ENCODE measurements at places on chromosomes 3 and 15.

GRCh38 chr3:71360180-71360579 lies 223.3 kb downstream of the FOXP1 start:
- DNase-seq: no peak

- DNase-seq: no peak
Observed at GRCh38 chr15:41891946-41892345, 1.9 kb downstream of the SPTBN5 start.

GRCh38 chr15:73694419-73694818 lies 10.2 kb downstream of the CD276 start:
- no peak for DNase-seq

DNA sequence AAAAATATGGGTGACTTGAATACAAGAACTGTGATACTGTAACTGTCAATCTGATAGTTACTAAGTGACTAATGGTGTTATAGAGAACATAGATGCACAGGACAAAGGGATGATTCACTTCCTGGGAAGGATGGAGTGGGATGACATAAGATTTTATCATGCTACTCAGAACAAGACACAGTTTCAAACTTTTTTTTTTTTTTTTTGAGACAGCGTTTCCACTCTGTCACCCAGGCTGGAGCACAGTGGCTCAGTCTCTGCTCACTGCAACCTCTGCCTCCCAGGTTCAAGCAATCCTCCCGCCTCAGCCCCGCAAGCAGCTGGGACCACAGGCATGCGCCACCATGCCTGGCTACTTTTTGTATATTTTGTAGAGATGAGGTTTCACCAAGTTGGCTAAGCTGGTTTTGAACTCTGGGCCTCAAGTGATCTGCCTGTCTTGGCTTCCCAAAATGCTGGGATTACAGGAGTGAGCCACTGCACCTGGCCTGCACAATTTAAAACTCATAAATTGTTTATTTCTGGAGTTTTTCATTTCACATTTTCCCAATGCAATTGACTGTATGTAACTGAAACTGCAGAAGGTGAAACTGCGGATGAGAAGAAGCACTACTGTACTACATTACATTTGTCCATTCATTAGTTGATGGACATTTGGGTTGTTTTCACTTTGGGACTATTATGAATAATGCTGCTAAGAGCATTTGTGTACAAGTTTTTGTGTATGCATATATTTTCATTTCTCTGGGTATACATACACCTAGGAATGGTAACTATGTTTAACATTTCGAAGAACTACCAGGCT lies 40.6 kb downstream of the ADIPOQ start:
- DNase-seq: no peak

GRCh38 chr3:142239421-142239820 lies 14.0 kb upstream of the GK5 start:
- no peak for DNase-seq

DNA sequence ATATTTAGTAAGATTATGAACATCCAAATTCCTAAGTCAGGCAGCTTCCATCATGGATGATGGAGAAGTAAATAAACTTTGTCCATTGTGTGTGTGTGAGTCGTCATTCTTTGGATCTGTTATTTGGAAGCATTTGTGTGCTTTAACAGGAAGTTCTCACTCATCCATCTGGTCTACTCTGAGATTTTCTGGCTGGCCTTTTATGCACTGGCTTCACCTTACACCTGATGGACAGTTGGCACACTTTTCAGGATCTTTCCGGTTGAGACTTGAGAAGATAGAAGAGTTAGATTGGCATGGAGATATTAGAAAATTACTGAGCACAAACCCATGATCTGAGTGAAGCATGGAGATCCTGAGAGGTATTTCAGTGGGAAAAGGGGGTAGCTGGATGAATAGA lies 12.6 kb downstream of the SYNPR start:
- DNase-seq: no peak

GRCh38 chr15:39447346-39447745 lies 133.5 kb upstream of the THBS1 start:
- DNase-seq: no peak

DNA sequence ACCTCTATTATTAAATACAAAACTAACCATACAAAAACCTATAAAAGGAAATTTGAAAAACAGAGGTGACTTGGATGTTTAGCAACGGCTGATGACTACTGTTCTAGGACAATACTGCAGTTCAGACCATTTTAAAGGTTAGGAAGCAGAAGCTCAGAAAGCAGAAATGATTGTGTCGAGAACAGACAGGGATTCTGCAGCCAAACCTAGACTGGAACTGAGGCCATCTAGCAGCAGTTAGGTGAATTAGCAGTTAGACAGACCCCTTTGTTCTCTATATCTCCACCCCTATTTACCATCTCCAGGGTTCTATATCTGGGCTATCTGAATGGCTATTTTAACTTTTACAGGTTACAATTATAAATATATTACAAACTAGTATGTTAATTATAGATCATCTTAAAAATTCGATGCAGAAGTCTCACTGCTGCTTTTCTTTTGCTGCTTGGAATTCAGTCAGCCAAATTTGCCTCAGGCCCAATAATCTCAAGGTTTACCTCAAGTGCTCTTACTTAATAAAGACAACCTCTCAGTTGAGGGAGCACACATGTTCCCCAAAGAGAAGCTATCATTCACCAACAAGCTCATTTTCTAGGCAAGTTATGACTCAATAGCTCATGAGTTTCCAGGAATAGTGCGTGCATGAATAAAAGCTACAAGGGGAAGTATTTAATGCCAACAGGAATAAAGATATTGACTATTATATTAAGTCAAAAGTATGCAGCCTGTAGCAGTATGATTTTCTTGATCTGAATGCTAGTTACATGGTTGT lies 9.3 kb upstream of the IL1RAP start:
- DNase-seq: no peak

GRCh38 chr3:176872771-176873209 lies 324.5 kb downstream of the TBL1XR1 start:
- DNase-seq: no peak

DNA sequence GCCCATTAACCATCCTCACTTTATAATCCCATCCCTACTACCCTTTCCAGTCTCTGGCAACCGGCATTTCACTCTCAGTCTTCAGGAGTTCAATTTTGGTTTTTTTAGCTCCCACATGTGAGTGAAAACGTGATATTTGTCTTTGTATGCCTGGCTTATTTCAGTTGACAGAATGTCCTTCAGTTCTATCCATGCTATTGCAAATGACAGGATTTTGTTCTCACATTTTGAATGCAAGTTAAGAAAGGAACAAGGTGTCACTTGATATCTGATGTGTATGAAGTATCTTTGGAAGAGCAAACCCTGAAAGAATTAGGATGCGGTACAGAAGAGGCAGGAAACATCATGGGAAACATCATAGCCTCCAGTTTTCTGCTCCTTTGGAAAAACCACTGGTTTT lies 298.1 kb downstream of the THSD4 start:
- no peak for DNase-seq

DNA sequence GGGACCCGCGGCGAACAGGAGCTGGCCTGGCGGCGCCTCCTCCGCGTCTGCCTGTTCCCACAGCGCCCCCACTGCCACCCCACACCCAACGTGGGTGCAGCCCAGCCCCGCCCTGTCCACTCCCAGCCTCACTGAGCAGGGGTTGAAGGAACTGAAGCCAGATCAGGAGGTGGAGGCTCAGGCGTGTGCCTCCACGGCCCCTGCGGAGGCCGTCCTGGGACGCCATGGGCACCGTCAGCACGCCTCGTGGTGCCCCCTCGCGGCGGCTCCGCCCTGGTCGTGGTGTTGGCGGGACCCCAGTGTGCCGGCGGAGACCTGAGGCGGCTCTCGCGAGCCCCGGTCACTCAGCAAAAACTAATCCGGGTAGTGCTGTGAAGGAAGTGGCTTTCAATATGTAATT lies 39.0 kb upstream of the PRSS50 start:
- DNase-seq: no peak

DNA sequence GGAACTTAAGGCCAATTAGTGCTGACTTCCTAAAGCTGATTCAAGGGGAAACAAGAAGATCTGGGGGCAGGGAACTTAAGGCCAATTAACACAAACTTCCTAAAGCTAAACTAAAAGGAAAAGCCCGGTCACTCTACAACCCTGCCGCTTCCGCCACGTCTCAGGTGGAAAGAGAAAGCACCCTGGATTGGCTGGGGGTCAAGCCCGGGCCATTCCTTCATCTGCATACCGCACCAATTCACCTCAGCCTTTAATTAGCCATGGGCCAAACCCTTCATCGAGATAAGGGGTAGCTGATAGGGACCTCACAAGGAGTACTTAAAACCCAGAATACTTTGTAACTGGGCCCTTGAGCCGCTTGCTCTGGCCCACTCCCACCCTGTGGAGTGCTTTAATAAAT lies 14.4 kb downstream of the TMPRSS7 start:
- no peak for DNase-seq

DNA sequence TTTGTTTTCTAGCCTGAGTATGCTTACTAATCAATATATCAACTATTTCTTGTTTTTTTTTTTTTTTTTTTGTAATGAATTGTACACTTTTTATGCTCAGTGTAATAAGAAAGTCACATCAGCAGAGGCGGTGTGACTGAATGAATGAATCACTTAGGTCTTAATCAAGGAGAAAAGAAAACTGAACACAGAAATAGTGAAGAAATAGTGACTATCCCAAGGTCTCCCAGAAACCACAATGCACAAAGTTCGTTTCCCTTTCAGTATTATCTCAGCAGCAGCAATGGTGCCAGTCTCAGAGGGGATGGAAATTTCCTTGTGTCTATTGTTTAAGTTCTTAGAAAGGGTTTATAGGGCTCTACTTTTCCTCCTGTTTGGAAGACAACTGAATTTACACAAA lies 80.7 kb downstream of the NR1I2 start:
- no peak for DNase-seq

DNA sequence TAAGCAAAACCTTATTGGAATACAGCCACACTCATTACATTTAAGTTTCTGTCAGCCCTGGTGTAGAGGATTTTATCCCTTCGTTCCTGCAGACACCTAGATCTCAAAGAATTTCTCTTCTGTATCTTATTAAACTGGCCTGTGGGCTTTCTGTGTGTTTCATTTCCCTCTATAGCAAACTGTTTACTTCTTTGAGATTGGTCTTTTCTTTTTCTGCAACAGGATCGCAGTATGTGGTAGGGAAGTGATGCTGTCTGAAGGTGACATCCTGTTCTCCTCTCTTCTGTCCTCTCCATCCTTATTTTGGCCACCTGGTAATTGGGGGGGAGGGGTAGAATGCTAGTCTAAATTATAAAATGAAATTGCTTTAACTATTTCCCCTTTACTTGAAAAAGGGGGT lies 25.5 kb downstream of the ATP1B3 start:
- DNase-seq: no peak

DNA sequence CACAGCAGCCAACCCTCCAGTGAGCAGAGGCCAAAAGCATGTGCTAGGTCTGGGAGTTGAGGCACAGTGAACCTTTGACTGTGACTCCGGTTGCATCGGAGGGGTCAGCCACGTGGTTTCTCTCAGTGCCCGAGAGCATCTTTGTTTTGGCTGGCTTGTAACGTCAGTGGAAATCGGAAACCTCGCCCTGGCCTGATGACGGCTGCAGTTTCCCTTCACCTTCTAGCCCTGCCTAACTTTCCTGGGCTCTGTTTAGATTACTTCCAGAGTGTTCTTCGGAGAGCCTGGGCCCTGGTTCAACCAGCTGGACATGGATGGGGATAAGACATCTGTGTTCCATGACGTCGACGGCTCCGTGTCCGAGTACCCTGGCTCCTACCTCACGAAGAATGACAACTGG lies 56.6 kb downstream of the MESD start:
- peak; percentile 48 for DNase-seq

- DNase-seq: no peak
Observed at GRCh38 chr15:66734961-66735908, 33.2 kb downstream of the SMAD6 start.

DNA sequence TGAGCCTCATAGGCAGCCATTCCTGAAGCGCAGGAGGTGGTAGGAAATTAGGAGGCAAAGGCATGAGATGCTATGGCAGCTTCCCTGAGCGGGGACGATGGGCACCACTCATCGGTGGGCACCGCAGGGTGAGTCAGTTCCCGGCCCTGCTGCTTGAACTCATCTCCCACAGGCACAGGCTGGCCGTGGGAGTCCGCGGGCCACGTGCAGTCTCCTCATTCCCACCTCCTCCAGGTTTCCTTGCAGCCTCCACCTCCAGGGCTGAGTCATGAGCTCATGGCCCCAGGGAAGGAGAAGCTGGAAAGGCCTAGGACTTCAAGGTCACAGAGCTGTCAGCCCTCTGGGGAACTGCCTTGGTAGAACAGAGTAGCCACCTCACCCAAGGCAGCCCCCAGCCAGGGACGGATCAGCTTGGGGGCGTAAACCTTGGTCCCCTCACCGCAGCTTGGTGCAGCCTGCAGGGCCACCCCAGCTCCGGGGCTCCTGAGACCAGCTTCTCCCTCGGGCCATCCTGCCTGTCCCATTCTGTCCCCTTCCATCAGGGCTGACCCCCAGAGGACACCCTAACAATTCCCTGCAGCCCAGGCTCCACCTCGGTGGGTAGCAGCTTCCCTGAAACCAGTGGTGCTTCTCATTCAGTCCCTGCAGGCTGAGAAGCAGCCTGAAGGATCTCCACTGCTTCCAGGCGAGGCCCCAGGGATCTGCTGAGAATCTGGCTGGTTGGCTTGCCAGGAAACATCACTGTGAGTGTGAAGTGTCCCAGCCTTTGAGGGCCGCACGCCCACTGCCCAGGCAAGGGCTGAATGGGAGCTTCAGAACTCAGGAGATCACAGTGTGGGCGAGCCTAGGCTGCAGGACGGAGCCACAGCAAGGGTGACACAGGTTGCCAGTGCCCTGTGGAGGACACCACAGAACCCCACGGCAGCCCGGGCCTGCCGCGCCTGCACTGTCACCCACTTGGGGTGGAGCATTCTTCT lies 150.7 kb upstream of the MEF2A start:
- peak; percentile 34 for DNase-seq

DNA sequence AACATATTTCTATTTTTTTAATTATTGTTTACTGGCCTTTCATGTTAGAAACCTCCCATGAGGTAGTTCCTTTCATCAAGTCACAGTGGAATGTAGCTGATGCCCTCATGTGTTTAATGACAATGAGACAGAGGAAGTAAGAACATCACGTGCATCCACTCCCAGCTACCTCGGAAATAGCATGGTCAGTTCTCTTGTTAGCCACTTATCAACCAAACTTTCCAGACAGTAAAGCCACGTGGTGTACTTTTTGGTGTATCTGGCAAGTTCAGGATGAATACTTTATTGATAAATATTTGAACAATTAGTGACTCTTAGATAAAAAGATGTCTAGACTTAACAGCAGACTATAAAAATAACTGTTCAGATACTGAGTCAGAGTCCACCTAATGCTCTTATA lies 781.7 kb downstream of the MECOM start:
- no peak for DNase-seq

DNA sequence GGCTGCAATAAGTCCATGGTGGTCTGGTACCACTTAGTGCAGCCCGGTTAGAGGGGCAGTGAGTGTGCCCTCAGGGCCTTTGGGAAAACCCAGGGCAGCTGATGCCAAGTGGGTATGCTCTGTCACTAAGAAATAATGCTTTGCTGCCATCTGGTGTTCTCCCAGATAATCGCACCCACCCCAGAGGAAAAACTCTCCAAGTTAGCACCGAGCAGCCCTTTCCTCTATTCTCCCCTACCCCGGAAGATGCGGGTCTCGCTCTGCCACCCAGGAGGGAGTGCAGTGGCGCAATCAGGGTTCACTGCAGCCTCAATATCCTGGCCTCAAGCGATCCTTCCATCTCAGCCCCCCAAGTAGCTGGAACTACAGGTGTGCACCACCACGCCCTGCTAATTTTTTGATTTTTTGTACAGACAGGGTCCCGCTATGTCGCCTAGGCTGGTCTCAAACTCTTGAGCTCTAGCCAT lies 21.3 kb upstream of the DAPK2 start:
- DNase-seq: peak; percentile 80
